PC-9 (cell line): ENCODE measurements at places on chromosomes 11 and 22. TPM values are rescaled to one million over a fixed set of nuclear protein-coding genes. Genes with fewer than 3 reads are reported as not detected.

The VWCE gene
- total RNA-seq: 0.41 and 1.4 TPM in 2 replicates

The DLG2 gene
- total RNA-seq: 4.4 and 6.4 TPM in 2 replicates

The SLC6A5 gene
- not detected in 2 replicates for total RNA-seq

The DDX17 gene
- total RNA-seq: 511 and 648 TPM in 2 replicates

The TIGD3 gene
- total RNA-seq: 1.7 and 1.8 TPM in 2 replicates

The DBX1 gene
- not detected in 2 replicates for total RNA-seq

The MMP11 gene
- 2.4 and 3.6 TPM in 2 replicates for total RNA-seq

The MMP27 gene
- total RNA-seq: not detected in 2 replicates

The ZBTB16 gene
- total RNA-seq: 0.25 and 0.44 TPM in 2 replicates

The OVOL1 gene
- total RNA-seq: 10.2 and 10.5 TPM in 2 replicates

The CD248 gene
- total RNA-seq: not detected in 2 replicates

The TMEM191B gene
- total RNA-seq: 1.4 and 6.4 TPM in 2 replicates

The FLRT1 gene
- total RNA-seq: 0.25 and 0.44 TPM in 2 replicates

The ZP1 gene
- not detected in 2 replicates for total RNA-seq

The TMEM151A gene
- 0.15 and 0.22 TPM in 2 replicates for total RNA-seq

The CNTN5 gene
- not detected in 2 replicates for total RNA-seq

The DLAT gene
- total RNA-seq: 27.8 and 44.9 TPM in 2 replicates

The PARVG gene
- 0.20 TPM in 1 of 2 replicates, not detected in the other for total RNA-seq
